ENCODE measurements at places on chromosomes 1 and 21.
A peak's percentile ranks its signal among the peaks of the same experiment; 100 is the strongest.

- no peak for DNase-seq
These were observed 354.1 kb upstream of the B3GALT2 start for GRCh38 chr1:193540511-193540910.

DNA sequence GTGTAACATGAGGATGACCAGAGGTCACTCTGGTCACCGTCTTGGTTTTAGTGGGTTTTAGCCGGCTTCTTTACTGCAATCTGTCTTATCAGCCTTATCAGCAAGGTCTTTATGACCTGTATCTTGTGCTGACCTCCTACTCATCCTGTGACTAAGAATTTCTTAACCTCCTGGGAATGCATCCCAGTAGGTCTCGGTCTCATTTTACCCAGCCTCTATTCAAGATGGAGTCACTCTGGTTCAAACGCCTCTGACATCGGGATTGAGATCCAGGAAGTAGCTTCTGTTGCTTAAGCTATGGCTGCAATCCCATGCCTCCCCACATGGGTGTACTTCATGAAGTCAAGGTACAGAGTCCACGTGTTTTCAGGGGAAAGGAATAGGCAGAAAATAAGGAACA, 19.9 kb downstream of the FMN2 start:
- DNase-seq, result no peak

GRCh38 chr1:167430134-167430848, 88.0 kb downstream of the CD247 start:
- DNase-seq, result no peak

DNA sequence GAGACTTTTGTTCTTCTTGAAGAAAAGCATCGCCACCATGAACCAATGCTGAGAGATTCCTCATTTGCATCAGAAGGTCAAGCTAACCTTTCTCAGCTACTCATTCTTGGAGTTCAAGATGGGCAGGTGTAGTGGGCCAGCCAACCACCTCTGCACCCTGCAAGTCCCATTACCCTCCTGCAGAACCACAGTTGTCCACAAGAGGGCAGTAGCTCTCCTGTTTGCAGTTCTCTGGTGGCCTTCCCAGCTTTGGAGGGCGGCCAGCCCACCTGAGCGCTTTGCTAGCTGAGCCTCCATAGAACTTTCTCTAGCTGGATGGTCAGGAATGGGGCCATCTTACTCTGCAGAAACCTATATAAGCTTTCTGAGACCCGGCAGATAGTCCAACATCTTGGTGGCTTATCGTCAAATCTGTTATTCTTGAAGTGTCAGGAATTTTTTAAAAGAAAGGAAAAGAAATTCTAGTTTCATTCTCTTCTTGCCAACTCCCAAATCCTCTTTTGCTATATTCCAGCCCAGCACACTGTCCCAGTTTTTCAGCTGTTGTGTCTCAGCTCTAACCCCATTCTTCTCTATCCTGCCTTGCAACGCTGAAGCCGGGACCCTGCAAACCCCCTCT, 11.0 kb upstream of the LMX1A start:
- DNase-seq, result peak; percentile 78

DNA sequence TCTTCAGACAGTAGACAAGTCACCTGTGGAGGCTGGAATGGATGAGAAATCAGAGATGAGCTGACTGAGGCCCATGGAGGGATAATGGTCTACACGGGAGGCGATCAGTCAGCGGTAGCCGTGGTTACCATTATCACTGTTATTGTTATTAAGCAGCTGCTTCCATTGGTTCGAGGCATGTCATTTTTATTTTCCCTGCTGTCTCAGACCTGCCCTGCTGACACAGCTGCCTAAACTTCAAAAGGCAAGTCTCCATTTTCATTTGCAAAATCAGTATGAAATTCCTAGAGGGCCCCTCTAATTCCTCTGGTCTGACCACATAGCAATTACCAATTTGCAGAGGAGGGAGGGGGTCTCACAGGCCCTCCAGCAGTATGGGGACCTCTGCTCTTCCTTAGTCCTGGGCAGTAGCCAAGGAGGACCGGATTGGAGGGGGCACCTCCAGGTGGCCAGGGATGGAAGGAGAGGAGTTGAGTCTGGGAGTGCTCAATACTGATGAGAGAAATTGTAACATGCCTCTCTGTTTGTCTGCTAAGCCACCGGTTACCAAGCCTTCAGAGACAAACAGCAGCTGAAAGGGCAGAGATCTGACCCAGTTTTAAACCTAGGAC, 184.2 kb downstream of the TRABD2B start:
- no peak for DNase-seq

DNA sequence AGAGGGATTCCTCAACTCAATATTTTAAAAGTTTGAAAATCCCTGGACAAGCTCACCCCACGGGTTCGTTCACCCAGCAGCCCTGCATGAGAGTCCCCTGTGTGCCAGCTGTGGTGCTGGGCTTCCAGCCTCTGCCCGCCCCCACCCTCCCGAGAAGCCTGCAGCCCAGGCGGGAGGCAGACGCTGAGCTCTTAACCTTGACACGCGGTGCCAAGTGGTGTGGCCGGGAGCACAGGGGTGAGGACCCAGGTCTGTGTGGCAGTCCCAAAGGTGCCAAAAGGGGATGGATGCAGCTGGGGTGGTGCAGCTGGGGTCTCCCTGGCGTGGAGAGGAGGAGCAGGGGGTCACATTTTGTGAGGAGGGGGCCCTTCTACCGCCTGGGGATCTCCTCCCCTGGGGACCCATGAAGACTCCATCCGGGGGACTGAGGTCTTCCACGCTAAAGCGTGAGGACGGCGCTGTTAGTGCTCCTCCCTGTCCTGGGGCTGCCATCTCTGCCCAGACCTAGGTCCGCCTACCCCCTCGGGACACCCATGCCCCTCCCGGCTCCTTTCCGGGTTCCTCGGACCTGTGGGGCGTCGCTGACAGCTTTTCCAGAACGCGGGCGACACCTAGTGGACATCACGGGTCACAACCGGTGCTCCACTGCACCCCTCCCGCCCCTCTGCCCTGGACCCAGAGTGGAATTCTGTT, 12.9 kb downstream of the PLA2G2F start:
- DNase-seq, result peak; percentile 92

DNA sequence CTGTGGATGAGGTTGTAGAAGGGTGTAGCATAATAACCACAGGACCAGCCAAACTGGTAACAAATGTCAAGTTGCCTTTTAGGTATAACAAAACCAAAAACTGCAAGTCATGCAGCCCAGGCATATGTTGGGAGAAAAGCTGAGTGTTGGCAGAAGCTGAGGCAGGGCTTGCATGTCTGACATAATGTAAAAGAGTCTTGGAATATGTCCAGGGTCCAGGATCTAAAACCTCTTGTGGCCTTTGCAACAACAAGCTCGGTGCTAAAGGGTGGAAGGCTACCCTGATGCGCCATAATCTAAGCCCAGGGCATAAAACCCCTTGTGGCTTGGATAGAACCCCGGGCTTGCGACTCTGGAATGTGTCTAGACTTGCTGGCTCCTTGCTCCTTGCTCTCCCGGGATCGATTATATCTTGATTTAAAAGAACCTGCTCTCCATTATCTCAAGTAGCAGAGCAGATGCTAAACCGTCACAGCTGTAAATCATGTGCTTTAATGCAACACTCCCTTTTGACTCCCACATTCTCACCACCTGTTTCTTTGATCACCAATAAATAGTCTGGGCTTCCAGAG, 26.5 kb upstream of the SLC35A3 start:
- DNase-seq, result no peak

DNA sequence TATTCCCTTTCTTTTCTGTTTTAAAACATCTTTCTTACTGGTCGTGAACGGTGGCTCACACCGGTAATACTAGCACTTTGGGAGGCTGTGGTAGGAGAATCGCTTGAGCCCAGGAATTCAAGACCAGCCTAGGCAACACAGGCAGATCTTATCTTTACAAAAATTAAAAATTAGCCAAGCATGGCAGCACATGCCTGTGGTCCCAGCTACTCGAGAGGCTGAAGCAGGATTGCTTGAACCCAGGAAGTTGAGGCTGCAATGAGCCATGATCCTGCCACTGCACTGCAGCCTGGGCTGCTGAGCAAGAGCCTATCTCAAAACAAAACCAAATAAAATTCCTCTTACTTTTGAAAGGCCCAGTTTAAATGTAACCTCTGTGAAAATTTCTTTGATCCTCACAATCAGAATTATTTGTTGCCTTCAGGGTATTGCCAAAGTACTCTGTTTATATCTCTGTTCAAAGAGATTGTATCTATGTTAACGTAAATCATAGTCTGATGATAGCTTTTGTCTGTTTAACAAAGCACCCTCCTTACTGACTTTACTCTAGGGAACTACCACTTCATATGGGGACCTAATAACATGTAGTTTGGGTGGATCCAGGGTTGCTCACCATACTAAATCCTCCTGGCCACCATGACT, 71.6 kb downstream of the RERE start:
- DNase-seq, result no peak

GRCh38 chr1:2961661-2962060, 59.6 kb upstream of the ACTRT2 start:
- peak; percentile 18 for DNase-seq

DNA sequence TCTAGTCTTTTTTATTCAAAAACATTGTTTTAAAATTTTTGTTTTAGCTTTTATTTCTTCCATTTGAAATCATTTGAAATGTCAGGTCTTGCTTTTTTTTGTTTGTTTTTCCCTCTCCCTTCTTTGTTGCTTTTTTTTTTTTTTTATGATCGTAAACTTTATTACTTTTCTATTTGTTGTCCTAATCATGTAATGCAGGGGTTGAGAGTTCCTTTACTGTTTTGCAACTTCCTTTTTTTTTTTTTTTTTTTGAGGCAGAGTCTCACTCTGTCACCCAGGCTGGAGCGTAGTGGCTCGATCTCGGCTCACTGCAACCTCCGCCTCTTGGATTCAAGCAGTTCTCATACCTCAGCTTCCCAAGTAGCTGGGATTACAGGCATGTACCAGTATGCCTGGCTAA, 24.8 kb downstream of the IVNS1ABP start:
- DNase-seq, result no peak

- DNase-seq, result no peak
These were observed 61.5 kb downstream of the FBXO2 start for GRCh38 chr1:11592752-11593151.

GRCh38 chr1:55231745-55232144, 16.6 kb upstream of the USP24 start:
- no peak for DNase-seq

DNA sequence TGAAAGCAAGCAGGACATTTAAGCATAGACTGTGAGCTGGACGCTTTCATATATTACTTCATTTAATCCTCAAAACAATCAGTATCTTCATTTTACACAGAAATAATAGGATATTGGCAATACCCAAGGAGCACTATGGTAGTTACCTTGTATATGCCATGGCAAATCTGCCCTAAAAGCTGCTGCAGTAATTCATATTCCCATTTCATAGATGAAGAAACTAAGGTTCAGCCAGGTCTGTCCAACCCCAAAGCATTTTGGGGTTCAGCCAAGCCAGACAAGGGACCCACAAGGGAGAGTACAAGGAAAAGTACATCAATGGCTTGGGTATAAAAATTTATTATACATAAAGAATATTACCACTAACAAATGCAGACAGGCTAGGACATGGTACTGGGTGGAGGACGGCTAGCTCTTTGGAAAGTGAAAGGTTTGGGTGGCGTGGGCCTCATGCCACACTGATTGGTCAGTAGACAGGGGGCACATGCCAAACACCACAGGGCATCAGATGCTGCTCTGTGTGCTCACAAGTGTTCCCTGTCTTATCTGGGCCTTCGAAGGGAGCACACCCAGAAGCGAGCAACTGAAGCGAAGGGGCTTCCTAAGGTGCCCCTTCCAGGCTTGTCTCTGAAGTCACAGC, 23.9 kb upstream of the PTAFR start:
- DNase-seq, result no peak

- DNase-seq, result no peak
These were observed 10.6 kb upstream of the UAP1 start for GRCh38 chr1:162550925-162551324.

All from ovary (tissue), 10 donors.